ENCODE measurements at places on chromosomes 12 and 14. TPM values are rescaled to one million over a fixed set of nuclear protein-coding genes. Genes with fewer than 3 reads are reported as not detected.

The WNT5B gene
- 13.4 TPM for total RNA-seq

The DCAF4 gene
- 34.2 TPM for total RNA-seq

The LRRK2 gene
- 5.8 TPM for total RNA-seq

The GYS2 gene
- not detected for total RNA-seq

The KRT81 gene
- not detected for total RNA-seq

The C12orf60 gene
- total RNA-seq, result 1.8 TPM

The DDX23 gene
- 37.1 TPM for total RNA-seq

The GPRC5A gene
- 2.6 TPM for total RNA-seq

The DHRS2 gene
- total RNA-seq, result not detected

The DHH gene
- not detected for total RNA-seq

The LUM gene
- 747 TPM for total RNA-seq

The SYCP3 gene
- not detected for total RNA-seq

The BIN2 gene
- not detected for total RNA-seq

The ZDHHC22 gene
- total RNA-seq, result not detected

The MYF6 gene
- not detected for total RNA-seq

The SMOC1 gene
- 1.8 TPM for total RNA-seq

The CIROP gene
- total RNA-seq, result 0.83 TPM

The RERGL gene
- not detected for total RNA-seq

The RNASE7 gene
- not detected for total RNA-seq

The TAS2R31 gene
- total RNA-seq, result 2.4 TPM

The RASSF3 gene
- total RNA-seq, result 5.9 TPM

The NKX2-8 gene
- total RNA-seq, result not detected
